ENCODE measurements at places on chromosomes 4 and X. TPM values are rescaled to one million over a fixed set of nuclear protein-coding genes. Genes with fewer than 3 reads are reported as not detected.

SUPT20HL1 gene
- not detected for total RNA-seq

TRPC3 gene
- total RNA-seq: 0.07 TPM

MAGEB1 gene
- total RNA-seq: not detected

AFM gene
- not detected for total RNA-seq

H2AZ1 gene
- 878 TPM for total RNA-seq

IRS4 gene
- not detected for total RNA-seq

All from mammary microvascular endothelial cell (primary cell).